ENCODE measurements at places on chromosomes 7 and 10. TPM values are rescaled to one million over a fixed set of nuclear protein-coding genes. Genes with fewer than 3 reads are reported as not detected.

GRCh38 chr7:101545441-101546190, 83.5 kb downstream of the MYL10 start:
- DNase-seq, result no peak

DNA sequence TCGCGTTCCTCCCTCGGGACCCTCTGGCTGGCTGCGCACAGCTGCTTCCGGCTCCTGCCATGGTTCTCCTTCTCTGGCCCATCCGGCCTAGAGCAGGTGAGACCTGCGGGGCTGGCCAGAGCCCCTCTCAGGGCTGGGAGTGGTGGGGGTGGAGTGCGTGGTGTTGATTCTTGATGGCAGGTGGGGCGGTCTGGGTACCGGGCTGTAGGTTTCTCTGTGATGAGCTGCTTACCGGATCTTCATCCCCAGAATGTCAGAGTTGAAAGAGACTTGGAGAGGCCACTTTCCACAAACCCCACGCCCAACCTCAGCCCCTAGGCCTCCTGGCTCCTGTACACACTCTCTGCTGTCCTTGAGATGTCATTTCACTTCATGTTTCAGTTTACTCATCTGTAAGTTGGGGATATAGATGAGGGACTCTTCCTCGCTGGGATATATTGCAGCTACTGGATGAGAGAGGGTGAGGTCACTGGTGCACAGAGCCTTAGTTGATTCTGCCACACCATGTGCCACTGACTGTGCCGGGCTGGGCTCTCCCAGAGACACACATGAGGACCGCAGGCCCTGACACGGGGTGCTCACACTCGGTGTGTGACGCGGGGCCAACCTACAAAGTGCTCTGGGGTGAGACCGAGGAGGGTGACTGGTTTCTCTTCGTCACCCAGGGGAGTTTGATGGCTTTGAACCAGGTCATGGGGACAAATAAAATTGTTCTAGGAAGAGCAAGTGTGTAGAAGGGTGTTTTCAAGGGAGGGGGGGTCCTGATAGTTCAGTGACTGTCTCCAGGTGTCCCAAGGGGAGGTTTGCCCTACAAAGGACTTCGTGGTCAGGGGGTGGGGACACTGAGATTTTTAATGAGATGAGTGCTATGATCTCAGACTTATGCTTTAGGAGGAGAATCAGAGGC, 29.5 kb downstream of the ZNF775 start:
- no peak for DNase-seq

DNA sequence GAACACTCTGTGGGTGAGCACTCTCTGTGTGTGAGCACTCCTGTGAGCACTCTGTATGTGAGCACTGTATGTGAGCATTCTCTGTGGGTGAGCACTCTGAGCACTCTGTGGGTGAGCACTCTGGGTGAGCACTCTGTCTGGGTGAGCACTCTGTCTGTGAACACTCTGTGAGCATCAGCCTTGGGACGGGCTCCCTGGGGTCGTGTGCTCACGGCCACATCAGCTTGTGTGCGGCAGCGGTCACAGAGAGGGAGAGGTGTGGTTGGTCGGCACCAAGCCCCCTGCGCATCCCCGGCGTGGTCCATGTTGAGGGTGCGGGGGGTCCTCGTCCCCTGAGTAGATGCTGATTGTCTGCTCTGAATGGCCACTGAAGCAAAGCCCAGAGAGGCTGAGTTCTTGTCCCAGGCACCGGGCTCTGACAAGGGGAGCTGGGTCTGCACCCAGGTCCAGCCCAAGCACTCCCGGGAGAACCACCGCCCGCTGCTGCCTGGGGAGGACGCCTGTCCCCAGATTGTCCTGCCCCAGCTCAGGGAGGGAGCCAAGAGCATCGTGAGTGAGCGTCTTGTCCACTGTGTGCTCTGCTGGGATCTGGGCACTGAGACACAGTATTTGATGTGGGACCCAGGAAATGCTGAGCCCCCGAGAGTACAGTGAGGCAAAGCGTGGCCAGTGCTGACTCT, 143.7 kb downstream of the DNAJB6 start:
- DNase-seq, result no peak

DNA sequence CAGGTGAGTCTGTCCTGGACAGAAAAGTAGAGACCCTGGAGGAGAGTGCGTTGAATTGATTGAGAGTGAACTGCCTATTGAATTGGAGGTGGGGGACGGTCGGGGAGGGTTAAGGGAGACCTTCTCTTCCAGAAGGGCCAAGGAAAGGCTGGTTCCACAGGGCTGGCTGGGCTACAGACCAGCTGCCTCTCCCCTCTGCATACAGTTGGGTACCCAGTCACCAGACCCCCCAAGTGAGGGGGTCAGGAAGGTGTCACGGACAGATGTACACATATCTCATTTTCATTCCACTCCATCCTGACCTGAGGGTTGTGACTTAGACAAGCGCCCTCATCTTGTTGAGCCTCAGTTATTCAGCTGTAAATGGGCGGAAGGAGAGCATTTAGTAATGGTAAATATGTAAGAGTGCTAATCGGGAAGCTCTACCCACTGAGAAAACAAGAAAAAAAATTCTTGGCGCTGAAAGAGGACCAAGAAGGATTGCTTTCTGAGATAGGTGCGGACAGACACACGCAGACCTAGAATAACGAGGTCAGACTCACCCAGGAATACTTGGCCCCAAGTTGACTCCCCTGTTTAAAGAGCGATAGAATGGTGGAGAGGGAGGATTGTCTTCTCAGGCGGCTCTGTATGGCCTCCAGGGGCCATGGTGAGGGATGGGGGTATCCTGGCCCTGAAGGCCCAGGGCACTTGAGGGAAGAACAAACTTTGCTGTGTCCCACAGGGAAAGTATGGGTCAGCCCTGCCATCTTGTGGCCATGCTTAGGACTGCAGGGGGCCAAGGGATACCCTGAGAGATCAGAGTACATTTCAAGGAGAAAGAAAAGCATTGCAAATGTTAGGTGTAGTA, 7.2 kb upstream of the MBL2 start:
- DNase-seq, result peak; percentile 56

DNA sequence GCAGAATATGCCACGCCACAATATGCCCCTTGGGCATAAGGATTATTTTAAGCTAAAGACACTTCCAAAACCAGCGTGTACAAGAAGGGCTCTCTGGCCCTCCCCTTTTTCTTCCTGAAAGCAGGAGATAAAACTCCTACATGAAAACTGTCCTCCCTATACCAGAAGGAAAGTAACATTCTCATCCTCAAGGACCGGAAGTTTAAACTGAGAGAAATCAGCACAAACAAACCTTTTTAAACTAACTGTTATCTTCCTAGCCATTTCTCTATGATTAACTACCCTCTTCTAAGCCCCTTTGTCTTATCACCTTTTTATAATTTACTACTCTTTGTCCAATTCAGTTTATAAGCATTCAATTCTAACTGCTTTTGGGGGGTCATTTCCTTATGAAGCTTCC, 16.4 kb upstream of the RAPGEF5 start:
- DNase-seq, result no peak

- DNase-seq, result peak; percentile 25
These were observed 5.9 kb upstream of the GARIN1A start for GRCh38 chr7:128666200-128666599.

DNA sequence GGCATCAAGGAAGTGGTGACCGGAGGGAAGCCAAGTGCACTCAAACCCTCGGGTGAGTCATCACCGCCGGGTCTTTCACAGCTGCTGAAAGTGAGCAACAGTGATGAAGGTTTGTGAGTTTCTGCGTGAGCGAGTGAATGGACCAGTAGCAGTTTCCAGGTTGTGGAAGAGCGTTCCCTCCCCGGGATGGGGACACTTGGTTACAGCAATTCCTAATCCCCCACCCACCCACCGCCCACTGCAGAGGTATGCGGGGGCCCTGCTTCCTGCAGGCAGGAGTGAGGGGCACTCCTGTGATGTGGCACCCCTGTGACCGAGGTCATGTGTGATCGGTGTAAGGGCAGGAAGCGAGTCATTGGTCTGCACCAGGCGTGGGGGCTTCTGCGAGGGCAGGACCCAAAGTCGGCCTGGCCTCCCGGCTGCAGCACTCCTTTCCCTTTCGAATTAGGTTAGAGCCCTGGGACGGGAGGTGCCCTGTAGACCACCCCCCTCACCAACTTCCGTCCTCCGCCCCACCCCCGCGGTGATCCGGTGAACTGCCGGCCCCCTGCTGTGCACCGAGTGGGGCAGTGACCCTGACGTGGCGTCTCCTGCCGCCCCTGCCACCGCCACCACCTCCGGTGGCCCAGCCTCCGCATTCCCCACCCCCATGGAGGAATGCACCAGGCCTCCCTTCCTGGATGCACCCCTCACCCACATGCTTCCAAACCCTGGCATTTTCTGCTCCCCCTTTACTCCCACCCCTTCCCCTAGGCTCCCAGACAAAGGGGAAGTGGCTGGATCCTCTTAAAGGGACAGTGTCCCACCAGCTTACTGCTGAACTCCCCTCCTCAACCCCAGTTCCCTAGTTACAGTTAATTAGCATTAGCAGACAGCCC, 10.9 kb downstream of the LIMK1 start:
- DNase-seq, result peak; percentile 100

DNA sequence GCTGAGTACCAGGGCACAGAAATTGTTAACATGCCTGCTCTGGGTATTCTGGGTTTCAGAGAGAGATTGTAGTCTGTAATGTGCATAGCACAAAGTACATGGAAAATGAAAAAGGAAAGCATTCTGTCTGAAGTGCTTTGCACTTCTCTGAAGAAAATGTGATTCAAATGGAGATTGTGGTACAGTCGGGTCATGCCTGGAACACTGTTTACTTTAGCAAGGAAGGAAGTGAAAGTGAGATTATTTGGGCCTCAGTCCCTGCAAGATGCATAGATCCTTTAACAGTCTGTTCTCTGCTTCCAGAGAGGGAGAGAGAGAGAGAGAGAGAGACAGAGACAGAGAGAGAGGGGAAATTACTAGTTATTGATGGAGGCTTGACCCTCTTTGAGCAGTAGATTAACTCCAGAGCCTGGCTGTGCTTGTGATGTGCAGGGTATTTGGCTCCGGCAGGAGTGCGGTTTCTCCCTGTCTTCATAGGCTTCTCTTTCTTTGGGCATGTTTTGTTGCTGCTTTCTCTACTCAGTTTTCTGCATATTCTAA, 5.4 kb downstream of the VWC2 start:
- no peak for DNase-seq

- DNase-seq, result no peak
These were observed 11.4 kb downstream of the NHLRC2 start for GRCh38 chr10:113865901-113866300.

- DNase-seq, result no peak
These were observed 786.0 kb downstream of the NRG3 start for GRCh38 chr10:82660986-82661385.

DNA sequence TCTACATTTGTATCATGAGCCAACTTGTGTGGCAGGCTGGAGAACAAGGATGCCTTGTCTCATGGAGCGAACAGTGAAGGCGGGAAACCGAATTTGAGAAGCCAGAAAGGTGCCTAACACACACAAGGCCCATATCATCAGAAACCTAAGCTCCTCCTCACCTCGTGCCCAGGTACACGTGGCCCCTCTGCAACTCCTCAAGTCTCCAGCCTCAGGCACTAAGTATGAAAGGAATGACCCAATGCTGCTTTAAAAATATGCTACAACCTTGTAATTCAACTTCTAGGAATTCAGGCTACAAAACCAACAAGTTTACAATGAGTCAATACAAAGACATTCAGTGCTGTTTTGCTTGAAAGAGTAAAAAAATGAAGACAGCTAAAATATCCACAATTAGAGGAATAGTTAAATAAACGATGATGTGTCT, 95.7 kb downstream of the CDK6 start:
- peak; percentile 96 for DNase-seq

DNA sequence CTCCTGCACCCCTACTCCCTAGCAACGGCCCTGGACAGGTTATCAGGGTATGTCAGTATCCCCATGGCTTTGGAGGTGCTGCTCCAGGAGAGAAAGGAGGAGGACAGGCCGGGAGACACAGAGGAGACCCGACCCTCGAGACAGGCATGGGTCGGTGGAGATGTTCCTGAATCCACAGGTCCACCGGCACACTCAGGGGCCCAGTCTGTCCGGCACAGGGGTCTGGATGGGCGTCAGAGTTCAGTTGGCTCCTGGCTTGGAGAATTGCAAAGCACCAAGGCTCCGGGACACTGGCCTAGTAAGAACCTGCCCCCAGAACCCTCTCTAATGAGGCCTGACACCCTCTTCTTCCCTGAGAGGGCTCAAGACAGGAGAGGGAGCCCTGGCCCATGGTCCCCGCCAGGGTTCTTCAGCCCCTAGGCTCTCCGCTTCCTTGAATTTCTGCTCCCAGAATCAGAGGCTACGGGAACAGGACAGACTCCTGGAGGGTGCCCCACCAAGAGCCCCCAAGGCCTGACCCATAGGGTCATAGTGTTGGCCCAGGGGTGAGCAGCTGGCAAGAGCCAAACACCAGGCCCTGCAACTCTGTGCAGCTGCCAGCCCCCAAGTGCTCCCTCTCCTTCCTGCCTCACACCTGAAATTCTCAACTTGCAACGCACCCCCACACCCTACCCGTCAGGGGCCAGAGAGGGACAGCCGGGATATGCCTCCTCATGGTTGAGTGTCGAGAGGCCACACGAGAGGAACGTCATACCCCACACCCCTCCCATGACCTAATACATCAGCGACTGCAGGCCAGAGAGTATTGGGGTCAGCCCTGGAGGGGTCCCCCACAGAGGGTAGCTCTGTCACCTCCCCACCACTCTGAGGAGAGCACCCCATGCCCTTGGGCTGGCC, 5.5 kb upstream of the IRF5 start:
- no peak for DNase-seq

- DNase-seq, result no peak
These were observed 7.7 kb downstream of the SLIT1 start for GRCh38 chr10:97178074-97178473.

GRCh38 chr10:129459762-129460539, 7.1 kb upstream of the MGMT start:
- DNase-seq, result no peak

GRCh38 chr10:28241741-28242399, 61.0 kb downstream of the MPP7 start:
- DNase-seq, result peak; percentile 49

- DNase-seq, result no peak
These were observed 70.8 kb upstream of the TEX47 start for GRCh38 chr7:88866265-88866863.

DNA sequence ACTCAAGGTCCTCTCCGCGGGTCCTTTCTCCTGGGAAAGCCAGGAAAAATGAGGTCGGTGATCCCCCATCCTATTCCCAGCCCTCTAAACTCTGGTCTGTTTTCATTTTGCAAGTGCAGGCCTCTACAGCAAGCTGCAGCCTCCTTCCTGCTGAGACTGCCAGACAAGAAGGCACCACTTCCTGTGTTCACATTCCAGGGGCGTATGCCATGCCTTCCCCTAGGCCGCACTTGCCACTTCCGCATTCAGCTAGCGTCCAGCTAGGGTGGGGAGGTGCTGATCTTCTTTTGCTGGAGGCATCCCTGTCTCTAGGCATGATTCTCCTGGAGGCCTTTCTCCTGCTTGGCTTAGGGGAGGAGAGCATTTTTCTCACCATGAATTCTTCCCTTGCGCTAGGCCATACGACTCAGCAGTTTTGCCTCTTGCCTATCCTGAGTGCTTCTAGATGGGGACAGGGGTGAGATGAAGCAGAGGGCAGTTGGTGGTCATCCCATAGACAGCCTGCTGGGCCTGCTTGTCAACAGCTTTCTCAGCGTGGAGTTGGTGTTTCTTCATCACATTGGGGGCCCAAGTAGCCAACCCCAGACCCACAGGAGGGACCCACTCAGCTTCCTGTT, 328.9 kb downstream of the RPS24 start:
- DNase-seq, result peak; percentile 74

- DNase-seq, result peak; percentile 46
These were observed 9.7 kb downstream of the ATP6V0E2 start for GRCh38 chr7:149883452-149883861.

AMPH gene
- 3.1 TPM for total RNA-seq

ADAM22 gene
- total RNA-seq, result 1.4 TPM

TMEM196 gene
- total RNA-seq, result not detected

LEP gene
- total RNA-seq, result not detected

NRCAM gene
- total RNA-seq, result not detected

CTAGE4 gene
- total RNA-seq, result 2.7 TPM

GDF10 gene
- total RNA-seq, result not detected

GHRHR gene
- not detected for total RNA-seq

HERC4 gene
- total RNA-seq, result 95.5 TPM
